ENCODE measurements at places on chromosomes 6 and 20.
A peak's percentile ranks its signal among the peaks of the same experiment; 100 is the strongest.

GRCh38 chr6:135251498-135252441 is 70.7 kb downstream of the MYB start:
- peak; percentile 27 for DNase-seq

GRCh38 chr20:25750765-25751696 is 54.4 kb upstream of the ZNF337 start:
- no peak for DNase-seq

DNA sequence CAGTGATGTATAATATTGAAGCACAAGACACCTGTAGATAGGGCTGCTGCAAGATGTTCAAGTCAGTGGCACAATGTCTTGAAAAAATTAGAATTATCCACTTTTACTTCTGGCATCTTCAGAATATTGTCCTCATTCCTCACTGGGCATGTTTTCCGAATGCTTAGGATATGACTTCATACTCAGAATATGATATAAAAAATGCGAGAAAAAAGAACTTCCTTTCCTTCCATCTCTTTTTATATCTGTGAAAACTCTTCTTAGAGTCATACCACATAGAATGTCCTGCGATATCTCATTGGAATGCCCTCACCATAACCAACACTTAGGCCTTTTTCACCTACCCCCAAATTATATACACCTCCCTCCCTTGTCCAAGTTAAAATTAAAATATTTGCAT is 4.6 kb downstream of the MAS1L start:
- DNase-seq = no peak

- DNase-seq = no peak
These were observed 34.0 kb upstream of the FAM83C start for GRCh38 chr20:35326021-35326739.

DNA sequence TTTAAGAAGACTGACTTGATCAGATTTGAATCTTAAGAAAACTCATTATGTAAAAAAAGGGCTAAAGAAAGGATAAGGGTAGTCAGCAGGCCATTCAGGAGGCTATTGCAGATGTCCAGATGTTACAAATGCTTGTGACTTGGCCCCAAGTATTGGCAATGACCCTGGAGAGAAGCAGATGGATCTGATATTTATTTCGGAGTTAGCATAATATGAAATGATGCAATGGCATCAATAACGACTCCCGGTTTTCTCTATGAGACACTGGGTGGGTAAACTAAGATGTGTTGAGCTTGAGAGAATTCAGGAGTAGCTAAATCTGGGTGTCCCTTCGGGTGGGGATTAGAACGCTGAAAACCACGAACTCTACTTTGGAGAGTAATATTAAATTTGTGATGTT is 149.7 kb downstream of the LAMA2 start:
- DNase-seq = no peak

DNA sequence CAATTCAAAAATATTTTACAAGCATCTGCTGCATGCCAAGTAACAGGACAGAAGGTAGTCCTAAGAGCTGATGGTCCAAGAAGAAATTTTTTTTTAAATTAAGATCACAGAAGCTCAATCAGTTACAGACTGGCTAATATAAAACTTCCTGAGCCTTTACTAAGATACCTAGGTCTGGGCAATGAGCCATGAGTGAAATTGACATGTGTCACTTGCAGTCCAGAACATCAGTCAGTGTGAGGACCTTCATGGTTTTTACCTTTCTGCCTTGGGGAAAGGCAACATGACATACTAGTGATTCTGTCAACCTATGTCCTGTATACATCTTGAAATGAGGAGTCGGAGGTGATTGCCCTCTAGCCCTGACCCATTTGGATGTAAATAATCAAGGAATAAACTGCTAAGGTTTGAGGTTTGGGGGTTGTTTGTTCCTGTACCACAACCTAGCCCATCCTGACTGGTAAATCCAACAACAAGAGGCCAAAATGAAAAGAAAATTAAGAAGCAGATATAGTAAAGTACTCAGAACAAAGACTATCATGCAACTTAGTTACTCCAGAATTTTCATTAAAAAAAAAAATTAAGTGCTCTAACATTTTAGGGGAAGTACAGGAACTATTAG is 70.0 kb downstream of the CNKSR3 start:
- no peak for DNase-seq

DNA sequence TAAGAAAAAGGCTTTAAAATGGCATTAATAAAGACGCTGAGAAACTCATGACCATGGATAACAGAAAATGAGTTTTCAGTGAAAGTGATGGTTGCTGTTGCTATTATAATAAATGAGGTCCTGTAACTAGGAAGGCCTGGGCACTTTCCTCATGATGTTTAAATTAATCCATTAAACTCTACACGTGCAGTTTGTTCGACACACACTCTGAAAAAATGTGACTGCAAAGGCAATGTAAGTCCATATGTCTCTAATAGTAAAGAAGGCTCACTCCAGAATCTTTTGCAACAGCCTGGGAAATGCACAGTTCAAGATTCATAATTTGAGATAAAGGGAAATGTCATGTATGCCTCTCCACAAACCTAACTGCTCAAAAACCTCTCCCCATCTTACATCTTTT is 153.4 kb downstream of the COL12A1 start:
- no peak for DNase-seq

DNA sequence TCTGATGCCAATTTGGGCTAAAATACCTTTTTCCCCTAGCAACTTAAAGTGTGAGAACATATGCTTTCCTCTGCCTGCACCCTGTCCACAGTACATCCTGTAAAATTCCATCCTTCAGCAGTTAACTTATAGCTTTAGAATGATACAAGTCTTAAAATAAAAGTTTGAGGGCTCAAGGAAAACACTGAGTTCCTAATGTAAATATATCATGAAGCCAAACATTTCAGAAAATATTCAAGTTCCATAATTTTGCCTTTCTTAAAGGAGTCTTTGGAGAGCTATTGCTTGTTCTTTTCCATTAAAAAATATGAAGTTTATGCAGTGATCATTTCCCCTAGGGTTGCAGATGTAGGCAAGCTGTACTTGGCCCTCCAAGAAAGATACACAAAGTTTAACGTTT is 303.8 kb downstream of the COL12A1 start:
- no peak for DNase-seq

DNA sequence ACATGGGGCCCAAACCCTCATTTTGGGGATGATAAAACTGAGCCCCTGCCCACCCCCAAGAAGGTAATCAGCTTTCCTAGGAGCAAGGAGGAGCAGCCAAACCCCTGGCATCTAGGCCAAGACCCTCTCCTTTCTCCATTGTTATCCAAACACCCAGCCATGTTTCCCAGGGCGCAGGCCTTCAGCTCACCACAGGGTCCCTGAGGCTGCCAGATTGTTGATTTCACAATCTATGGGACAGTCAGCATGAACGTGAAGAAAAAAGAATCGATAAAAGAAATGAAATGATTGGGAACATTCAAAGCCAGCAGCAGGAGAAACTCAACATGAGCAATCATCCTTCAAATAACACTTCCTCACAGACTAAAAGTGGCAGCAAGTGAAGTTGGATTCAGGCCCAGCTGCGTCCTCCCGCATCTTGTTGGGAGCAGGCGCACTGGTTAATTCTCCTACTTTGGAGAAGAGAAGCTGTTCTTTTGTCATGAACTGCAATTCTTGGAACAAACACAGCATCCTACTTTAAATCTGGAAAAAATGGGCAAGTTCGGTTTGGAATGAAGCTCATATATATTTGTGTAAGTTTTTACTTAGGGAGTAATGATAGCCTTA is 241.8 kb upstream of the PRDM1 start:
- no peak for DNase-seq

DNA sequence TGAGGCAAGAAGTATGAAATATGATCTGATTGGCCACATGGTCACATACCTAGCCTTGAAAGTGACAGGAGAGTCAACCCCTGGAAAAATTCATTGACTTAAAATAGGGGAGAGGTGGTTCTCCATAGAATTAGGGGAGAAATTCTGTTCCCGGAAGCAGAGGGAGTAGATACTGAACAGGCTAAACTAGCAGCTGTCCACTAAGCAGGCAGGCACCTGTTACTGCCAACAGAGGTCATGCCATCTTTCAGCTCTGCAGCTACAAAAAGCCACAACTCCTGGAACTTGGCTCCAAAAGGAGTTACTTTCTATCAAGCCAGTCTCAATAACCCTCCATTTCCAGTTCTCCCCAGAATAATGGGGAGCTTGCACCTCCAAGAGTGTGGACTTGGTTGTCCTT is 352.5 kb downstream of the MAFB start:
- no peak for DNase-seq

GRCh38 chr6:29976588-29977424 is 34.5 kb downstream of the HLA-A start:
- DNase-seq = peak; percentile 61

DNA sequence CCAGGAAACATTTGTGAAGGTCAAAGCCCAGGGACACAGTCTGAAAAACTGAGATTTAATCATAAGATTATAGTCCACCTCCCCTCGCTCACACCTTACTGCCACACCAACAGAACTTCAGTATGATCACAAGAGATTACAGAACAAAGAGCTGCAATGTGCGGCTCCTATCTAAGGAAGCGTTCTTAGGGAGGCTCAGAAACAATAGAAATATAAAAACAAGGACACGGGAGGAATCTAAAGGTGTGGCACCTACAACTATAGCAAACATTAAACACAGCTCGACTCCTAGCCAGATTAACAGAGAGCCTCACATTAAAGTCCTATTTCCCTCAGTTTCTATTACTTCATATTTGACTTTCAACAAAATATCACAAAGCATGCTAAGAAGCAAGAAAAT is 40.4 kb upstream of the THEMIS start:
- DNase-seq = no peak

DNA sequence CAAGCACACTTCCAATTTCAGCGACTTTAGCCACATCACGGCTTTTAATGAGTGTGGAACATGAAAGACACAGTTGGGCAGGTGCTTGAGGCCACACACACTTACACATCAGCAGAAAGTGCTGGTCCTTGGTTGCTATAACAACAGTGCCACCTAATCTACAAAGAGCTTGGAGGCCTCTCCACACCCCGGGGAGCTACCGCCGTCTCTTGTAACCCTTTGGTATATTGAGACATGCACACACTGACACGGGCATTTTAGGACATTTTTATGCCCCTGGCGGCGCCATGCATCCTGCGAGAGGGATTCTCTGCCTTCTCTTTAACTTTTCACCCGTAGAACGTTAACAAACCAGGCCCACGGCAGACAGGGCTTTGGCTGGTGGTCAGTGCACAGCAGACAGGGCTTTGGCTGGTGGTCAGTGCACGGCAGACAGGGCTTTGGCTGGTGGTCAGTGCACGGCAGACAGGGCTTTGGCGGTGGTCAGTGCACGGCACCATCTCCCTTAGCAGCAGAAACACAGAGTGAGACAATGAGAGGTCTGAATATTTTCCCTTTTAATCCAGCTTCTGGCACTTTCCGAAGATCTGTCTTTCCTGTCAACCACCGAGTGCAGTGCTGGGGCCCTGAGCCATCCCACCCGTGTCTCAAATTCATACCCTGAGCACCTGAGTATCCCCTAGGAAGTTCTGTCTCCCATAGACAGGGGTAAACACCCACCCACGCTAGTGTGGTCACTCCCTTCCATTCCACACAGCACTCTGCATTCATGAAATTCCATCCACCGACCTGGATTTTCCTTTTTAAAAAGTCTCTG is 116.6 kb upstream of the RPS6KA2 start:
- no peak for DNase-seq

DNA sequence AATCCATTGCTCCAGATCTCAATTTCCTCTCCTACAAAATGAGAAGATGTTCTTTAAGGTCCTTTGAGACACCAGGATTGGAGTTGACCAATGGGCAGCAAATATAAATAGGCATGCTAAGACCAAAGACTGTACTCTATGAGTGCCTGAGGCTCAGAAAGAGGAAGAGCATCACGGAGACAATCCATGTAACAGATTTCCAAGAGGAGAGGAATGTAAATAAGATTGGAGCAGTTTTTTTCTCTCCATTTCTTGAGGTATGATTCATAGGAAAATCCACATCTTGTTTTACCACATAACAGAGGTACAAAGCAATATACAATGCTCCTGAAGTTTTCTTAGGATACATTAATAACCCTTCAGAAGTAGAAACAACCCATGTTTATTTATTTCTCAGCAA is 109.8 kb downstream of the UBE3D start:
- peak; percentile 60 for DNase-seq

DNA sequence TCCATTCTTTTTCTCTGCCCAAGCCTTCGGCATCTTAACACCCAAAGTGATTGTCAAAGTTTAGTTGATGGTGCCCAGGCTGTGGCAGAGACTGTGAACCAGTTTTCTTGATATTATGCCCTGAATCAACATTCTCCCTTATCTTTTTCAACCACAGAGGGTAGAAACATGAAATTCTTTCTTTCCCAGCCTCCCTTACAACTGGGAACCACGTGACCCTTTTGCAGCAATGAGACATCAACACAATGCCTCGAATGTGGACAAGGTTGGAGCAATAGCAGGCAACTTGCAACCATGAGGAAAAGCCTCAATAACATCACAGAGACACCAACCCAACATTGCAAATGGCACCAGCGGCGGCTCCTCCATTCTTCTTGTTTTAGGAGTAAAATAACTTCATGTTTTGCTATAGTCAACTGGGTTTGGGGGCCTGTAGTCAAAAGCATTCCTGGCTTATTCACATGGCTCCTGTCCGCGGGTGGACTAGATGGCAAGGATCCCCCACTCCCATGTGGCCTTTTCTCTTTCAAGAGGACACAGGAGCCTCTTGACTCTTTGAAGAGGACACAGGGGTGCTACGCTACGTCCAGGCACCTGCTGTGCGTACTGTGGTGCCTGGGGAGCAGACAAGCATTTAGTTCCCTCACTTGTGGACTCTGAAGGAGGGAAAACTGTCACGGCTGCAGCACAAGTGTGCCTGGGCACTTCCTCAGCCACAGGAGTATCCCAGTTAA is 90.5 kb downstream of the NOL4L start:
- DNase-seq = no peak

GRCh38 chr6:16494793-16495192 is 256.4 kb downstream of the GMPR start:
- peak; percentile 60 for DNase-seq

GRCh38 chr6:158991017-158991723 is 8.8 kb downstream of the RSPH3 start:
- DNase-seq = no peak

DNA sequence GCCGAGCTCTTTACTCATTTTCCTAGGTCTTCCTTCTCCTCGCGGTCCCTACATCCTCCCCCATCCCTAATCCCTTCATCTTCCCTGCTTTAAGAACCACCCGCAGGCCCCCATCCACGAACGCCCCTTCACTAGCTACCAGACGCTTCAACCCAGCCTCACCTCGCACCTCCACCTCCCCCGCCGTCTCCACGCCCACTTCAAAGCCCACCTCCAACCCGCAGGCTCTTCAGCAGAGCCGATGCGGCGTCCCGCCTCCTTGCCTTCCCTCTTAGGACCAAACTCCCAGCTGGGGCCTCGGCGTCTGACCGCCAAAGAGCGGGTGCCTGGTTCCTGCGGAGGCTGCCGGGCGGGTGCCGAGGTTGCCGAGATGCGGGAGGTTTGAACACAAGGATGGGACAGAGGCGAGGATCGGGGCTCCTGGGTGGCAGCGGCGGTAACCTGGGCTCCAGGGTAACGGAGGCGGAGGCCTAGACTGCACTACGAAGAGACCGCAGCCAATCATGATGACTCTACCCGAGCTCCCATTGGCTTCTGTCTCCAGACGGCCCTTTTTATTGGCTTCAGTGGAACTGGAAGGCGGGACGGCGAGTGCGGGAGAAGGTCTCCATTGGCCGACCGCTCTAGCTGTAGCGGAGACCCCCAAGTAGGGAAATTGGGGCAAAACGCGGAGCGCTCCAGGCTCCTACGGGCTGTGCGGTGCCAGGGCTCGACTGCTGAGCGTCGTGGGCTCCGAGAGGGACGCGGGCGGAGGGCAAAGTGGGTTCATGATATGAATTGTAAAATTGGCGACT is at the start of gene LCA5:
LCA5 (minus strand) TSS at position 477 of the 794 bp plus-strand sequence. CDS start 18,536 bp downstream, outside the sequence.
- peak; percentile 95 for DNase-seq

- peak; percentile 36 for DNase-seq
These were observed 28.8 kb upstream of the TSHZ2 start for GRCh38 chr20:52943185-52943841.

- DNase-seq = no peak
These were observed 208.1 kb upstream of the PROKR2 start for GRCh38 chr20:5524896-5525295.
